Fibroblast of the aortic adventitia (primary cell): ENCODE measurements at places on chromosomes 7 and 10.

DNA sequence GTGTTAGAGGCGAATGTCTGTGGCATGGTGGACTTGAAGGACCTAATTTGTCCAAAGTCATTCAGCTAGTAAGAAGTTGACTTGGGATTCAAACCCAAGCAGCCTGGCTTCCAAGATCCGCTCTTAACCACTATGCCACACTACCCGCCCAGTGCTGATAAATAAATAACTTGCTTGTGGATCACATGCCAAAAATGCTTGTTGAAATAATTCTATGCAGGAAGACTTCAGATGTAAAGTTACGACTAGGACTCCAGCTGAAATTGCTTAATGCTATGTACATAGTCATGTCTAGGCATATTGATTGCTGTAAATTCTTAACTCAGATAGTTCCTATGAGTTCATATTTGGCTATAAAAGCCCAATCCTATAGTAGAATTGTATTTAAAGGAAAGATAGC lies 76.0 kb downstream of the PLXDC2 start:
- DNase-seq: no peak

- DNase-seq: no peak
Observed at GRCh38 chr7:98913612-98914011, 35.3 kb downstream of the TRRAP start.

DNA sequence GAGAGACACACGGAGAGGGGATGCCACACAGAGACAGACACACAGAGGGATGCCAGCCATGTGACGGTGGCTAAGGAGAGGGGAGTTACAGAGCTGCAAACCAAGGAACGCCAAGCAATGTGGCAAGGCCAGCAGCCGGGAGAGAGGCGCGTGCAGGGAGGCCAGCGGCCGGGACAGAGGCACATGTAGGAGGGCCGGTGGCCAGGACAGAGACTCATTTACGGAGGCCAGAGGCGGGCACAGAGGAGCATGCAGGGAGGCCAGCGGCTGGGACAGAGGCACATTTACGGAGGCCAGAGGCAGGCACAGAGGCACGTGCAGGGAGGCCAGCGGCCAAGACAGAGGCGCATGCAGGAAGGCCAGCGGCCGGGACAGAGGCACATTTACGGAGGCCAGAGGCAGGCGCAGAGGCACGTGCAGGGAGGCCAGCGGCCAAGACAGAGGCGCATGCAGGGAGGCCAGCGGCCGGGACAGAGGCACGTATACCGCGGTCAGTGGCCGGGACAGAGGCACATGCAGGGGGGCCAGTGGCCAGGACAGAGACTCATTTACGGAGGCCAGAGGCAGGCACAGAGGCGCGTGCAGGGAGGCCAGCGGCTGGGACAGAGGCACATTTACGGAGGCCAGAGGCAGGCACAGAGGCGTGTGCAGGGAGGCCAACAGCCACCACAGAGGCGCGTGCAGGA lies 40.4 kb downstream of the INSIG1 start:
- no peak for DNase-seq

- peak; percentile 24 for DNase-seq
Observed at GRCh38 chr7:27116962-27117886, 13.3 kb downstream of the HOXA4 start.

- no peak for DNase-seq
Observed at GRCh38 chr10:99389729-99390480, 40.5 kb downstream of the GOT1 start.

DNA sequence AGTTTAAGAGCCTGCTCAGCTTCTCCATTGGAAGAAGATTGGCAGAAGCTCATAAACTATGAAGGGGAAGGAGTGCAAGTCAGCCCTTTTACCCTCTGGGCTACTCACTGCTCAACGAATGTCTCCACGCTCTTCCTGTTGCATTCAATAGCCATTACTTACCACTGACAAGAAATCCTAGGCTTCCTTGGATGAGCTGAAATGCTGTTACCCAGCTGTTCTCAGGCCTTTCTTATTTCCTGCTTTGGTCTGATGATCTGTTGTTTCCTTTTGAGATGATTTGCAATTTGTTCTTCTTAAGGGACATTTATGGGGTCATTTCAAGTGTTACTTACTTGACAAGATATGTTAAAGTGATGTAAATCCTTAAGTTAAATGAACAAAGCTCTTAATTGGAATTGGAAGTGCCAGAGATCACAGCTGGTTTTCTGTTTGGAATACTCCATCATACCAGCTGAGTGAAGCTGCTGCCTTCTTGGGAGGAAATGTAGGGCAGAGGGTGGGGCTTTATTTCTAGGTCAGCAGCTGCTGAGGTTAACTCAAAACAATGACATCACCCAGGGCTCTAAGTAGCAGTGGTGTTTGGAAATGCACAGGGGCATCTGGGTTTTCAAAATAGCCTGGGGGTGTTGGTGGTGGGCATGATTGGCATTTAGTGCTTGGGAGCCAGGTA lies 170.0 kb downstream of the PRKCQ start:
- peak; percentile 45 for DNase-seq

GRCh38 chr10:4720463-4720862 lies 105.5 kb upstream of the AKR1E2 start:
- peak; percentile 14 for DNase-seq

GRCh38 chr10:44460416-44460815 lies 75.5 kb upstream of the CXCL12 start:
- peak; percentile 88 for DNase-seq

DNA sequence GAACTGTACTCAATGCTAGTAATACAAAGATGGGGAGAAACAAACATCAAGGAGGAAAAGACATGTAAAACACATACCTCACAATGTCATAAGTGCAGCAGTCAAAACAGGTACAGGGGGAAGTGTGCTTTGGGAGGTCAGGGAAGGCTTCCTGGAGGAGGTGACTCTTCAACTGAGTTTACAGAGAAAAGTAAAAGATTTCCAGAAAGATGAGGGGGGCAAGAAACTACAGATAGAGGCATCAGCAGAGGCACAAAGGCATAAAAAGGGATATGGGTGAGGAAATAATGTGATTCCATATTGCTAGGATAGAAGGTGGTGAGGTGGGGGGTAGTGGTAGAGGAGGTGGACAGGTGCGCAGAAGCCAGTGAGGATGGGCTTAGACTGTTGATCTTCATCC lies 95.0 kb downstream of the LSM5 start:
- DNase-seq: no peak

- DNase-seq: no peak
Observed at GRCh38 chr7:108282427-108282996, 152.4 kb upstream of the LAMB4 start.

- peak; percentile 88 for DNase-seq
Observed at GRCh38 chr7:139341776-139342226, 664 bp downstream of the FMC1 start.

DNA sequence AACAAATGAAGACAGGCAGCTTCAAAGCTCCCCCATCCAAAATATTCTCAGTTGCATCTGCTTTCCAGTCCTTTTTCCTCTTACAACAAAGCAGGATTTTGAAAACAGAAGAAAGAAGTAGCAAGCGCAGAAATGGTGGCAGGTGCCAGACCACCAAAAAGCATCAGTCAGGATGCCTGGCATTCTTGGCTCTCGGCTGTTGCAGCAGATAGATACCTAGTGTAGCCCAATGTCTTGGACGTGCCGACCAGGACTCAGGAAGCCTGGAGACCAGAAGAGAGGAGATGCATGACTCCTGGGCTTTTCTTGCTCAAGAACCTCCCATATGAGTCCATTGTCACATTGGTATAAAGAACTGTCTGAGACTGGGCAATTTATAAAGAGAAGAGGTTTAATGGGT lies 115.2 kb downstream of the RAB18 start:
- no peak for DNase-seq

GRCh38 chr7:33792041-33792440 lies 113.3 kb upstream of the BMPER start:
- DNase-seq: no peak
